ENCODE measurements at places on chromosomes 7 and 10. TPM values are rescaled to one million over a fixed set of nuclear protein-coding genes. Genes with fewer than 3 reads are reported as not detected.

Gene CPA4
- total RNA-seq: not detected

DNA sequence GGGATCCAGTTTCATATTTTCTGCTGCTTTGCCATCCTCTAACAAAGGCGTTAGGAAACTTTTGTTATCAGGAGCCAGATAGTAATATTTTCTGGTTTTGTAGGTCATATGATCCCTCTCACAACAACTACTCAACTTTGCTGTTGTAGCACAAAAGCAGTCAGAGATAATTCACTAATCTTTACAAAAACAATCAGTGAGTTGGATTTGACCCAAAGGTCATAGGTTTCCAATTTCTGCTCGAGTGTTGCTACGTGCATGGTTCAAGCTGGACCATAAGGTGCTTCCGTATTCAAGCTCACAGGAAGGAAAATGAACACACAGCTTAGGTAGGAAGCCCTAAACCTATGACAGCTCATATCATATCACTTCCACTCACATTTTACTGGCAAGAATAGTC is 92.4 kb upstream of the SFMBT2 start:
- no peak for DNase-seq
- no peaks in the 10 kb centered on the region for H3K4me1 ChIP-seq
- no peaks in the 10 kb centered on the region for H3K27me3 ChIP-seq

DNA sequence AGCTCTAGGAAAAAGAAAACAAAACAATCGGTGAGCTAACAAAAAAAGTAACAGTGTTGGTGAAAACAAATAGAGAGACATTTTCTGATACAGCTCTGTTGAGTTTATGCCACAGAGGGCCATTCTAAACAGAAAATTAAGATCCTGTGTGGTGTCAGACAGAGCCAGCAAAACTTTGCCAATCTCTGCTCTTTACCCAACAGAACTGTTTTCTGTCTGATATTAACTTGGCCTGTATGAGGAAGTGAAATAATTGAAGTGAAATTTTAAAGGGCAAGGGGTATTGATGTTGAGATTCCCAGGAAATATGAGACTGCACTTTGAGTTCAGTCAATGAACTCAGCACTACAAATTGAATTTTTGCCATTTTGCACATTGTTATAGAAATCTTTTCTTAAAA is 101.0 kb downstream of the AOAH start:
- H3K4me3 ChIP-seq: no peak overlapping the region
- no peak overlapping the region for H3K27ac ChIP-seq
- H3K36me3 ChIP-seq: no peaks in the 10 kb centered on the region
- no peak for DNase-seq
- H3K27me3 ChIP-seq: no peaks in the 10 kb centered on the region

- no peak overlapping the region for H3K27ac ChIP-seq
- DNase-seq: no peak
These were observed 3.5 kb downstream of the SH2D4B start for GRCh38 chr10:80540981-80541750.

- no peak overlapping the region for H3K4me3 ChIP-seq
- no peaks in the 10 kb centered on the region for H3K27me3 ChIP-seq
- no peaks in the 10 kb centered on the region for H3K36me3 ChIP-seq
- no peak overlapping the region for H3K27ac ChIP-seq
These were observed 4.3 kb downstream of the DDC start for GRCh38 chr7:50560865-50561351.

DNA sequence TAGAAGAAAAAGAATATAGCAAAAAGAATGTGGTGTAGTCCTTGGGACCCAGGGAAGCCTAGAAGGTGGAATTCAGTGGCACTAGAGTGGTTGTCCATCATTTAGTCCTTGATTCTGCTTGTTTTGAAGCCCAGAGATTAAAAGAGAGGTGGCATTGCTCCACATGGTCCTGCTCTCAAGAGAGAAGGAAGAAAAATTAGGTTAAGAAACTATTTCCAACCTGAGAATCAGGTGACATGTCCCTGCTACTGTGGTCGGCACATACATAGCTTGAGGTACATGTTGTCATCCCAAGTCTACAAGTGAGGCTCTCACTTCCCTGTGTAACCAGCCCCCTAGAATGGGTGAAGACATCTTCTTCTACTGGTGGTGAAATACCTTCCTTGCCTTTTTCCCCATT is at the start of gene OR9A2:
Gene OR9A2 (minus strand): TSS at position 101 of the 400 bp plus-strand sequence. CDS start 0 bp downstream, at position 101.
- no peaks in the 10 kb centered on the region for H3K4me1 ChIP-seq
- no peaks in the 10 kb centered on the region for H3K27me3 ChIP-seq
- no peak for DNase-seq
- no peak within 1 kb of the TSS for H3K4me3 ChIP-seq
- no peaks in the 10 kb centered on the region for H3K36me3 ChIP-seq
- no peak within 1 kb of the TSS for H3K27ac ChIP-seq
